Stimulated activated CD8-positive, alpha-beta memory T cell treated with anti-CD3 and anti-CD28 coated beads, Interleukin-2, amount 100 ng/mL, for 1 hour (primary cell): ENCODE measurements at places on chromosomes 3 and 15.

- DNase-seq = peak; percentile 28
Measured at GRCh38 chr3:52310861-52311575, 5.1 kb upstream of the DNAH1 start.

DNA sequence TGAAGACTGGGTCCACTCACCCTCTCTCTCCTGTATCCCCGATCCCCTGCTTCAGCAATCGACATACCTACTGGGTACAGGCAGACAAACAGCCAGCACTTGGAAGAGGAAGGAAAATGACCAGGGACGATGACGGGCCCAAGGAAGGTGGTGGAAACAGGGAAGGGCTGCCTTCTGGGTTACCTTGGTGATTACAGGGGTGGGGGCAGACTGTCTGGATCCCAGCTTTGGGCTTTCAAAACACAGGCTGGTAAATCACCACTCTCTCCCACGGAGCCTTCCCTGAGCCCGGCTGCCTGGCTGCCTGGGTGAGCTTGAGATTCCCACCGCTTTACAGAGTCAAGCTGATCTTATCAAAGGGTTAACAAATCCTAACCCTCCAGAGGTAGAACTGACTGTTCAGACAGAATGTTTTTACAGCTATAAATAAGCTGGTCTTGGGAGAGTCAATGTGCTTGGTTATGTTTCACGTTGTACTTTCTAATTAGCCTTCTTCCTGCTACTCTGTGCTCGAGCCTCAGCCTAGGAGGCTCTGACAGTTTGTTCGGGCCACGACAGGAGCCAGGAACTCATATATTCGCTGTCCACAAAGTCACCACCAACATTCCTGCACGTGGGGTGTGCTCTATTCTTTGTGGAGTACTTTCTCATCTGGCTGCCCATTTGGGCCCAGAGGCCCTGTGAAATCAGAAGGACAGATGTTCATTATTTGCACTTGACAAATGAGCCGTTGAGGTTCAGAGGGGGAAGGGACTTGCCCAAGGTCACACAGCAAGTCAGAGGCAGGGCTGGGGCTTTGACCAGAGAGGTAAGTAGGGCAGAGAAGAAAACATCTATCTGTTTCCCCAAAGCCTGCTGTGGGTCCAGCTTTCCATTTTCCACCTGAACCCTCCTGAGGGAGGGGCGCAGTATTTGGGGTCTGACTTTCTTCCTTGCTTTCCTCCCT lies 63.5 kb downstream of the FEM1B start:
- DNase-seq = no peak

GRCh38 chr3:149352556-149352955 lies 19.1 kb upstream of the TM4SF18 start:
- DNase-seq = no peak

DNA sequence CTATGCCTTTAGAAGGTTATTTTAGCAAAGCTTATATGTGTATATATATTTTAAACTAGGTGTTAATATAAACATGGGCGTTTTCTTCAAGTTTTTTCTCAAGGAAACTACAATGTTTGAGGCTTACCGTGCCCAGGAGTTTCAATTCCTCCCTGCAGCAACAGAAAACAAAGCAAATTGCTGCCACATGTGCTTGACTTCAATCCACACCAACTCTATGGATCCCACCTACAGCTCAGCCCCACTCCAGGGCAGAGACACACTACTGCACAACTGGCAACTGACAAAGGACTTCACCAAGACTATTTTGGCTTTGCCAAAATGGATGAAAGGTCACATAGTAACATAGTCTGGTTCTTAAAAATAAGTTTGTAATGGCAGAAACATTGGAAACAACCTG lies 346.6 kb downstream of the ERC2 start:
- no peak for DNase-seq
